Prostate gland (tissue), 2 donors: ENCODE measurements at places on chromosomes 6 and 20. TPM values are rescaled to one million over a fixed set of nuclear protein-coding genes. Genes with fewer than 3 reads are reported as not detected.
A peak's percentile ranks its signal among the peaks of the same experiment; 100 is the strongest.

- no peak for DNase-seq
Observed at GRCh38 chr6:112194511-112194910, 59.9 kb downstream of the LAMA4 start.

GRCh38 chr20:9506280-9506821, 8.0 kb upstream of the LAMP5 start:
- DNase-seq, result no peak

DNA sequence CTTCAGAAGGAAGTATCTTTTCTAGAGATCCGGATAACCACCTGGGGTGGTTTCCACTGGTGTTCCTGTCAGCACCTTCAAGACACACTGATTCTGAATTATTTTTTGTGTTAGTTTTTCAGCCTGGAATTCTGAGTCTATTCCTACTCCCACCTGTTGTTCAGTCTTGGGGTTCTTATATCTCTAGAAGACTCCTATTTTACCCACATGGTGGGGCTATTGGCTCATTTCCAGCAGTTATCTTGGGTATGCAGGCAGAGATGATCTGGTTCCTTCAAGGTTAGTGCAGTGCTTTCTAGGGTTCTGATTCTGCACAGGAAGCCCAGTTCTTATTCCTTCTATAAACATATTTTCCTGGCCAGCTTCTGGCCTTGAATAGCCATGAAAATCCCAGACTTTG, 175.6 kb upstream of the PDE7B start:
- DNase-seq, result no peak

Gene CYP39A1
- total RNA-seq, result 31.2 TPM

DNA sequence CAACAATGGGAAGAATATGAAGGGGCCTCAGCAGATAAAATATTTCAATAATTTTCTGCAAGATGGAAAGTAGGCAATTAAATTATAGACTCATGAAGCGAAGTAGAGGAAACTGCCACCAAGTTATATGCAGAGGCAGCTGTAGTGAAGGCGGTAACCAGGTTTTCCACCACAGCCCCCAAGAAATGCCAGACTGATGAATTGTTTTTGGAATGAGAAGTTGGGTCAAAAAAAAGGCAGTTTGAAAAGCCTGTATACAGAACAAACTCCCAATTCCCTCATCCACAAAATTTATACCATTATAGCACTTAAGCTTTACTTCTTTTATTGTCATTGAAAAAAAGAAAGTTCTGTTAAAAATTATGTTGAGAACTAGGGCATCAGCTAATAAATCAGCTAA, 45.3 kb downstream of the ELOVL4 start:
- DNase-seq, result no peak

Gene MRS2
- 27.1 TPM for total RNA-seq

Gene OPN5
- total RNA-seq, result 0.85 TPM

GRCh38 chr20:10375191-10375590, 58.8 kb downstream of the MKKS start:
- no peak for DNase-seq

- DNase-seq, result peak; percentile 40
Observed at GRCh38 chr6:149026530-149026942, 279.7 kb downstream of the UST start.

Gene BPIFA1
- total RNA-seq, result not detected
